Progenitor cell of endocrine pancreas (in vitro differentiated cells): ENCODE measurements at places on chromosomes 12 and 14.
A peak's percentile ranks its signal among the peaks of the same experiment; 100 is the strongest.

- no peak for DNase-seq
Observed at GRCh38 chr12:102444707-102445106, 35.7 kb downstream of the IGF1 start.

DNA sequence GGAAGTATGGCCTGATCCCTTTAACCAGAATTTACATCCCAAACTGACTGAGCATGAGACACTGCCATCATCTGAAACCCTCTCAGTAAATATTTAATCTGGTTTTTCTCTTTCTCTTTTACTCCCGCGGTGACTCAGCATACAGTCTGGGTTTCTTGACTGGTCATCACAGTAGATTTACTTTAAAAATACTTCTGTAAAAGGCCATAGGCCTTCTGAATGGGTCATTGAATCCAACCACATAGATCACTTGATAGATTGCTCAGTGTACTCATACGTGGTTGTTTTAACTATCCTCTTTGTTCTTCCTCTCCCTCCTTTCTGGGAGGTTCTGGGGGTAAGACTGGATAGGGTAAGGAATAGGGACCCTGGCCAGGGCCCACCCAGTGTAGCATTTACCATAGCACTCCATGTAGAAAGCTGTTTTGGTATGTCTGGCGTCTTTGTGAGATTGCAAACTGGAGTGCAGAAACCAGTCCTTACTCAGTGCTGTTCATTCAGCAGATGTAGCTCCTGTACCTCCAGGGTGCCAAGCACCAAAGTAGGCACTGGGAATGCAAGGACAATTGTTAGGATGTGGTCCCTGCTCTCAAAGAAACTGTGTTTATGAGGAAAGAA lies 165.7 kb downstream of the SRGAP1 start:
- DNase-seq, result no peak

DNA sequence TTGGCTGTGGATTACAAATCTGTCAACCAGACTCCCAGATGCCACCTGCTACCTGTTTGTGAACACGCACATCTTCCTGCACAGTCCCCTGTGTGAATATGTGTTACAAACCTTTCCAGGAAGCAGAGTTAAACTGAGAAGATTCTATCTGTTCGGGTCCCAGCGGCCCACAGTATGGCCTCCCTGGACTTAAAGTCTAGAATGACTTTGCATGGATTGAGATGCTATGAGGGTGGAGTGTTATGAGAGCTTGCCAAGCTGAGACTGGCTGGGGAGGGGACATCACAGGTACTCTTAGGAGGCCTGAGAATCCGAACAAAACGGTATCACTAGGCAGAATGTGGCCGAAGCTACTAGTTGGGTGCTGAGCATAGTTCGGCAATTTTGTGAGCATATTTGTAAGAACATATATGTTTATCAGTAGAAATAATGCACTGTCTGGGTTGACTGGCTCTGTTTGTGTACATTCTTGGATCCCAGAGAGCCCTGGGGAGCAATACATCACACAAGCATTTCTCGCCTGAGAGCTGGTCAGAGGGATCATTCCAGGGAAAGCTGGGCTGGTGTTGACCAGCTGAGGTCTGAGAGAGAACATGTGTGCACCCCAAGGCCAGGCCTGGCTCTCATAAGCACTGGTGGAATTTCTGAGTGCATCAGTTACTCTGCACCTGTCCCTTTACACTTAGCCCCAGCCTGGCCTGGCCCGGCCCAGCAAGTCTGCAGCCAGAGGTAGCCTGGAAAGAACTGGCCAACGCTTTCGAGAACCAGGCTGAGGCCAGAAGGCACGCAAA lies 29.8 kb upstream of the LTBP2 start:
- no peak for DNase-seq

DNA sequence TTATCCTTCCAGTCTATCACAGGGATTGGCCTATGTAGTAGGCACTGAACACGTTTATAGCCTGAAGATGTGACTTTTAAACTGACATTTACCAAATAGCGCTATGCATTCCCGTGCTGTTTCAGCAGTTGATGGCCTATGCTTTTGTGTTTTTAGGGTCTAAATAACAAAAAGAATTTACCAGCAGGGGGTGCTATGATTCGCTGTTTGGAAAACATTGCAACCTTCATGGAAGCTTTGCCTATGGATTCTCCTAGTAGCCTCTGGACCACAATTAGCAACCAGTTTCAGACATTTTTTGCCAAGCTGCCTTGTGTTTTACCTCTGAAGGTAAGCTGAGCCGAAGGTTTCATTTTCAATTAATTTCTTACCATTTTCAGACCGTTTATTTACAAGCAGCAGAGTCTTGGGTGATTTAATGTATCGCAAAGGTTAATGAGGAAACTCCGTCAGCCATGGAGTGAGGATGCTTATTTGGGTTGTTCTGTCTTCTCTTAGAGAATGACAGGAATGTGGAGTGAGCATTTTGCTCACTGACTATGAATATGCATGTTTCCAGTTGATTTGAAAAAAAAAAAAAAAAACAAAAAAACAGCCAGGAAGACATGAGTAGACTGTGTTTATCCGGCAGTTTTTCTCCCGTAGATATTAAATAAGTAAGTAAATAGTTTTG lies 133.1 kb downstream of the PRIMA1 start:
- peak; percentile 31 for DNase-seq

- no peak for DNase-seq
Observed at GRCh38 chr14:30518867-30519560, 39.9 kb upstream of the G2E3 start.

DNA sequence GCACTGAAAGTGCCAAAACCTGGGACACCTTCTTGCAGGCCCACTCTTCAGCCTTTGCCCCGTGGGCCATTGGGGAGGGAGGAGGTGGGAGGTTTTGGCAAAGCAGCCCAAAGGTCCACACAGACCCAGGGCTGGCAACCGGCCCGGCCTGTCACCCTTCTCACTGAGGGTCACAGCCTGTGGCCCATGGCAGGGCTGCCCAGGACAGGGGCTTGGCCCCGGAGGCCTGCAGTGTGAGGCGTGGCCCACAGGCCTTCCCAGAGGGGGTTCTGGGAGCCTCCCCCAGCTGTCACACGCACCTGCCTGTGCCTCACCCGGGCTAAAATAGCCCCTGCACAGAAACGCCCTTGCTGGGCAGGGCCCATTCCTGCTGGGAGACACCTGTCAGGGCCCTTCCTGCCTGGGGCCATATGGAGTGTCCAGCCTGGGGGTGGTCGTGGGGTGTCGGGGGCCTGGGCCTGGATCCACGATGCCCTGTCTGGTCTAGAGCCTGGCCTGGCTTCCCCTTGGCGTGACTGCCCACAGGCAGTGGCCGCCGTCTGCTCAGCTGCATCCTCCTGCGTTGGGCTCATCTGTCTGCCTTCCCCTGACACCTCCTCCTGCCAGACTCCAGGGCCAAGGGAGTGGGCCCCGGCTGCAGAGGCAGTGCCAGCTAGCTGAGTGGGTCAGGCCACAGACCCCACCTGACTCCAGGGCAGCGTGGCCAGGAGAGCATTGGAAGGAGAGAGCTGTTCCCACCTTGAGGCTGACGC lies 19.2 kb downstream of the PACS2 start:
- DNase-seq, result no peak

DNA sequence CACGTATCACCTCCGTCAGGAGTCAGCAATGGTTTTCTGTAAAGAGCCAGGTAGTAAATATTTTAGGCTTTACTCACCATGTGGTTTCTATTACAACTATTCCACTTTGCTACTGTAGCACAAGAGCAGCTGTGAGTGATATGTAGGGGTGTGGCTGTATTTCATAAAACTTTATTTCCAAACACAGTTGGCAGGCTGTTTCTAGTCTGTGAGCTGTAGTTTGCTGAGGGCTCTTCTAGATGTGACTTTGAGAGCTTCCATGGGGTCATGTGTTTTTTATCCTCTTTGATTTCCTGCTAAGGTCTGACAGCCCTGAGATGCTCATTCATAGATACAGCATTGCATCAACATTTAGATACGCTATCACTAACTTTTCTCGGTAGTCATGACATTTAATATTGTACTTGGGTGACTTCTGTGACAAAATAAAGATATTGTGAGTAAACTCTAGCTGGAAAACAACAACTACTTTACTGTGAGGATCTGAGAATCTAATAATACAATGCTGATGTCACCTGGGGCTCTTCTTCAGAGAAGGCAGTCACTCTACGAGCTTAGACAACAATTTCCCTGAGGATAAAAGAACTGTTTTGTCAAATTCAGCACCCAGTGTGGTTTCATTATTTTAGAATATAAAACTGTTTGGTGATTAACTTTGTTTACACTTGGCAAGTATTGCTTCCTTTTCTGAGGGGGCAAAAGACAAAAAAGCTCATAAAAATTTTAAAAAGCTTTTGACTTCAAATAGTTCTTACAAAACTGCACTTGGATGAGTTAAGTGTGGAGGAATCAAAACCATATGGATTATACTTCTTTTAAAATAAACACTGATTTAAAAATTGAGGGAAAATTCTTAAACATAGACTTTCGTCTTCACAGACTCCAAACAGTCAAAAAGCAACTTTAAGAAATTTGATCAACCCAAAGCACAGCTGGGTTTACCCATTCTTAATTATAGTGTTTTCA lies 231.2 kb upstream of the DCN start:
- no peak for DNase-seq

DNA sequence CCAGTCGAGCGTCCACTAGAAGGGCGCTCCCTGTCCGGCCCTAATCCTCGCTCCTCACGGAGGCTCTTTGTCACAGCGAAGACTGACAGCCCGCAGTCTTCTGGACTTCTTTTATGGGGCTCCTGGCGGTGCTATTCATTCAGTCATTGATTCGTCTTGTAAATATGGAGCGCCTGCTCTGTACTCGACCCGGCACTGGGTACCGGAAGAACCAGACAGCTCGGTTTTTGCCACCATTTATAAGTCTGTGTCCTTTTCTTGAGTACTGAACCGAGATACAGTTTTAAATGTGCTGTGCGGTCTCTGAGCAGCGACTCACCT lies 570 bp downstream of the DMAC2L start:
- DNase-seq, result no peak

DNA sequence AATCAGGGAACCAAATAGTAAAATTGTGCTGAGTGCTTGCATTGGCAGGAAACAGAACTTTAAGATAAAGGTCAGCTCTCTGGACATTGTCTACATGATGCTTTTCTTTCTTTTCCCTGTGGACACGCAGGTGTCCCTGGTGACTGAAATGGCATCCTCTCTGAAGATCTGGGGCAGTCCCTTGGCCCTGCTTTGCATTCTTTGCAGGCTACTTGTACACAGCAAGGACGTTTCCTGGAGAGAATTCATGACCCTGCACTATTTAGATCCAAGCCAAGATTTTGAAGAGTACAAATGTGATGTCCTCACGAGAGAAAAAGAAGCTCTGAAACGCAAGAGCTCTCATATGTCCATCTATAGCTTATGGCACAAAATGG lies 11.3 kb upstream of the EDDM3A start:
- DNase-seq, result no peak

- DNase-seq, result no peak
Observed at GRCh38 chr14:87131879-87132278, 861.1 kb downstream of the GALC start.

GRCh38 chr14:60720962-60721325 lies 3.2 kb downstream of the SIX4 start:
- DNase-seq, result no peak

DNA sequence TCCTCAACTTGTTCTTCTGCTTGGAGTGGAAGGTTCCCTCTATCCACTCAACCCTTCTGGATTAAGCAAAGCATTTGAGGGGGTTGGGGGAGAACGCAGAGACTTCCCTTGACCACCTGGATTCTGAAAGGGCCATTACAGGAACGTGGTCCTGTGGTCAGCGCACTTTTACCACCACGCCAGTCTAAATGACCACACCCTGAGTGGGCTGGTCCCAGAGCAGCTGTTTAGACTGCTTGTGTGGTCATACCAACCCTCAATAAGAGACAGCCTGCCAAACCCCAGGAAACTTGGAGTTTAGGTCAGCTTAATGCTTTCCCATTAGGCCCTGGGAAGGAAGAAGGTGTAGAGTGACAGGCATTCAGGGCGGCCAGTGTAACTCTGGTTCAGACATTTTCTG lies 165.5 kb upstream of the ATP2B1 start:
- DNase-seq, result no peak
